Heart left ventricle (tissue), 16 donors: ENCODE measurements at places on chromosomes 2 and 18.

- no peak for DNase-seq
Measured at GRCh38 chr18:47254341-47254939, 3.0 kb upstream of the SKOR2 start.

DNA sequence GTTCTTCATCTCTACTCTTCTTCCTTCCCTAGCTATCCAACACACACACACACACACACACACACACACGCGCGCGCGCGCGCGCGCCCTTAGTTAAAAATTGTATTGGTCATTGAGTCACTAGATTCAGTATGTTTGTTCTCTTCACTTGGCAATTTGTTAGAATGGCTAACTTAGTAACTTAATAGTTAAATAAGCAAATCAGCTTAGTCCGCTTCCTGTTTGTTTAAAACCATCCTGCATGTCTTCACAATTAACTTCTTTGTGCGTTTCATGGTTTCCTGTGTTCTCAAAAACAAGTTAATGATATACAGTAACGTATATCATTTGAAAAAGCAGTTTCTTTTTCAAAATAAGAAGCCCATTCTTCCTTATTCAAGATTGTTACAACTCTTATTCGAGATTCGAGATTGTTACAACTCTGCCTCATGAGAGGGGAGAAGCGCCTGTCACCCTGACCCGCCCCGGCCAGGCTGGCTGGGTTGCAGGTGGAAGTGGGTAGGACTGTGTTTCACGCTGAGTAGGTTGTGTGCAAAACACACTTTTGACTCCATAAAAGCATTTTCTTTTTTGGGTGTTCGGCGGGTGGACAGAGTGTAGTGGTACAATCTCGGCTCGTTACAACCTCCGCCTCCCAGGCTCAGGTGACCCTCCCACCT, 9.5 kb upstream of the CNNM3 start:
- no peak for DNase-seq

DNA sequence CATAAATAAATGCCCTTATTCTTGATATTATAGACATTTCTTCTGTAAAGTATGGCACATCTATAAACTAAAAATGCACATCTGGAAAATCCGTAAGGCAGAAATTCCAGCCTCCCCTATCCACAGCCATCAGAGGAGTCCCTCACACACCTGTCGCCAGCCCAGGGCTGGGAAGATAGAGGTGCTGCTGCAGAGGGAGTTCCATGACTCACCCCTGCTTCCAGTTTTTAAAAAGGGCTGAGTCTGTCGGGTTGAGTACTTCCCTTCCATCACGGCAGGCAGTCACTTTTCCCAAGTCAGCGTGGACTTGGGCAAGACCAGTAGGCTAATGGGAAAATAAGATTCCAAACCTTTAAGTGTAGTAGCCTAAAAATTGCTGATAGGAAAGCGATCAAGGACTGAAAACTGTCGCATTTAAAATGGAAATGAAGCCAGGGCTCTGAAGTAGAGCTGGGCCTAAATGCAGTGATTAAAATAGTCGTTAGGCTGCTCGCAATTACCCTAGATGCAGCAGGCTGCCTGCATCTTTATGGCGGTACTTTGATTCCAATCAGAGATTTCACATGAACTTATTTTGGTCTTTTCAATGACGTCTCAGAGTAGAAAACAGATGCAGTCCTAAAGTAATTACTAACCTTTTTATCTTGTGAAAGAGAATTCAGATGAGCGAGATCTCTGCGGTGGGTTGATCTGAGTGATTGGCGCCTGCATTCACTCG, 280.5 kb downstream of the AGAP1 start:
- DNase-seq: no peak

GRCh38 chr2:15127301-15127700, 433.8 kb downstream of the NBAS start:
- DNase-seq: no peak

DNA sequence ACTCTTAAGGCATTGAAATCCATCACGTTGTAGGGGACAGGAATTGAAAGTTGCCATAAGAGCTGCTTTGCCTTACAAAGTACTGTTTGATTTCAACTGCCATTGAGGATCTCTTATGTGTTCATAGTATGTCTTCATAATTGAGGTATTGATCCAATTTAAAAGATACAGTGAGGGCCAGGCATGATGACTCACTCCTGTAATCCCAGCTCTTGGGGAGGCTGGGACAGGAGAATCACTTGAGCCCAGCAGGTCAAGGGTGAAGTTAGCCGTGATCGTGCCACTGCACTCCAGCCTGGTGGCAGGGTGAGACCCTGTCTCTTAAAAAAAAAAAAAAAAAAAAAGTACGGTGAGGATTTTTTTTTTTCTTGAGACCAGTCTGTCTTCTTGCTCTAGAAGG, 91.7 kb upstream of the EML6 start:
- DNase-seq: no peak

GRCh38 chr2:42217914-42218313, 48.8 kb downstream of the EML4 start:
- no peak for DNase-seq

- no peak for DNase-seq
Measured at GRCh38 chr18:45166341-45166835, 448.9 kb upstream of the SLC14A2 start.

GRCh38 chr2:203533676-203534591, 1.2 kb downstream of the RAPH1 start:
- no peak for DNase-seq

- DNase-seq: no peak
Measured at GRCh38 chr2:237943395-237944094, 23.3 kb upstream of the UBE2F start.

- DNase-seq: no peak
Measured at GRCh38 chr2:84458551-84459017, 496 bp downstream of the SUCLG1 start.

GRCh38 chr2:120435671-120436459, 89.9 kb downstream of the INHBB start:
- DNase-seq: no peak

DNA sequence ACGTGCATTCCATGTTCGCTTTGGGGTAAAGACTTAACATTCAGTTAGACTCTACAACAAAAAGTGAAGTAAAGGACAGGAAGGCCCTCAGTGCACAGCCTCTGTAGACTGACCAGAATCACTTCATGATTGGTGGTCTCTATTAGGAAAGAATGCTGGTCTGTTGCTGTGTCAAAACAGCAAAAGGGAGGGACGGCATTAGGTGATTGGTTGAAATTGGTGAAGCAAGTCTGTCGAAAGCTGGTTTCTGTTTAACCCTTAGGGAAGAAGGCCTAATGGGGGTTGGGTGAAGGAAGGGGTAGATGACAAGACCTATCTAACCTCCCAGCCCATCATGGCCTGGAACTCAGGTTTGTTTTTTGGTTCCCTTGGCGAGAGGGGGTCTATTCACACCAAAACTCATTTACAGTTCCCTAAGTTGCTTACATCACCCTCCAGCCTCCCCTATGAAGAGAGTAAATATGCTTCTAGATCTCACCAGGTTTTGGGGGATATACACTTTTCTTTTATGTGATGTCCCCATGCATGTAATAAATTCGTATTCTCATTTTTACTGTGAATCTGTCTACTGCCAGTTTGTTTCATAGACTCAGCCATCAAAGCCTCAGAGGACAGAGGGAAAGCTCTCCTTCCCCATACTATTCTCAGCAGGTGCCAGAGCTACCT, 65.6 kb downstream of the TMEM17 start:
- no peak for DNase-seq

- DNase-seq: no peak
Measured at GRCh38 chr2:20257411-20257810, 32.5 kb upstream of the SDC1 start.

GRCh38 chr2:201406077-201406662, 45.1 kb downstream of the TRAK2 start:
- no peak for DNase-seq
